ENCODE measurements at places on chromosomes 11 and 22. TPM values are rescaled to one million over a fixed set of nuclear protein-coding genes. Genes with fewer than 3 reads are reported as not detected.

- no peaks in the 10 kb centered on the region for H3K36me3 ChIP-seq
- no peaks in the 10 kb centered on the region for H3K27me3 ChIP-seq
- H3K4me1 ChIP-seq: no peaks in the 10 kb centered on the region
- no peak overlapping the region for H3K4me3 ChIP-seq
- DNase-seq: peak; percentile 1
Observed at GRCh38 chr22:49155770-49156580, 671.7 kb downstream of the BRD1 start.

DNA sequence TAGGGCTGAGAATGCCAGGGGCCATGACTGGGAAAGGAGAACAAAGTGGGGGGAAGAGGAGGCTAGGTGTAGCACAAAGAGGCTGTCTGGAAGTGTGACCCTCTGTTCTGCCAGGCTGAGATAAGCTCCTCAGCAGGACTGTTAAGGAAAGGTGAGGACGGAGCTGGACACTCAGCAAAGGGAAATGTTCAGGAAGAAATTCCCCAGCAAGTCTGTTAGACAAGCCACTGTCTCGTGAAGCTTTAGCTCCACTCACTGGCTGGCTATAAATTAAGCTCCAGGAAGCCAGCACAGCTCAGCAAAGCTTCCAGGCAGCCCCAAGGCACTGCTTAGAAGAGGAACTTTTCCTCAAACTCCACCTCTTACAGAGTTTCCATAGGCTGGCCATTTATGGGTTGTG lies 181.2 kb upstream of the API5 start:
- no peaks in the 10 kb centered on the region for H3K27me3 ChIP-seq
- no peaks in the 10 kb centered on the region for H3K36me3 ChIP-seq
- DNase-seq: no peak
- no peaks in the 10 kb centered on the region for H3K4me1 ChIP-seq
- H3K4me3 ChIP-seq: no peak overlapping the region

Gene TSGA10IP
- total RNA-seq: not detected

Gene THRSP
- total RNA-seq: 4.1 TPM

- H3K4me3 ChIP-seq: no peak overlapping the region
- H3K27ac ChIP-seq: no peak overlapping the region
- no peaks in the 10 kb centered on the region for H3K36me3 ChIP-seq
- no peaks in the 10 kb centered on the region for H3K4me1 ChIP-seq
Observed at GRCh38 chr22:44605486-44605885, 96.5 kb upstream of the PRR5 start.

Gene AIFM3
- total RNA-seq: 1.8 TPM

Gene LTBP3
- 236 TPM for total RNA-seq

DNA sequence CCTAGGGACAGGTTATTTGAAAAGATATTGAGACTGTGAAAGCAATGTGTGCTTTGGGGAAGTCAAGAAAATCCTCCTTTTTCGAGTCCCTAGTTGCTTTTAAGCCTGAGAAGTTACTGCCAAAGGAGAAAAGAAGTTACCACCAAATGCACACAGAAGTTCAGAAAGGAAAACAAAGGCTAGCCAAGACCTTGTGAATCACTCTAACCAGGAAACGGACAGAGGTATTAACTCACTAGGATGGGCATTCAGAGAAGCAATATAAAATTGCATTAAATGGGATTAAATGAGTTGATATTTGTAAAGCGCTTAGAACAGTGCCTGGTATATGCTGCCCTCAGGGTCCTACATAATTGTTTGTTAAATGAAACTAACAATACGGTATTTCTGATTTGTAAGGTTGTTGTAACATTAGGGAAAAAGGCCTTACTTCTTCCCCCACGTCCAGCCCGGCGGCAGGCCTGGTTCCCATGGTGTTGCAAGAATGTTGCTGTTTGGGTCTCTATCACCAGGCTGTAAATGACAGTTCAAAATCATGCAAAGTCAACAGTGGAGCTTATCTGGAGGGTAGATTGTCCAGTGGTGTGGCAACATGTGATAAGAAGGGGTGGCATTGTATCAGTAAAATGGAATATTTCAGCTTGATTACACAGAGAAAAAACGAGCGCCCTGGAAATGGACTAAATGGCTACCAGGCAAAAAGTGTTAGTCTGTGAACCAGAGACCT lies 7.1 kb downstream of the TMA7B start:
- H3K27me3 ChIP-seq: no peaks in the 10 kb centered on the region
- no peaks in the 10 kb centered on the region for H3K4me1 ChIP-seq
- peak overlapping the region; percentile 90 for H3K27ac ChIP-seq
- DNase-seq: no peak
- H3K36me3 ChIP-seq: no peaks in the 10 kb centered on the region
- H3K4me3 ChIP-seq: no peak overlapping the region

DNA sequence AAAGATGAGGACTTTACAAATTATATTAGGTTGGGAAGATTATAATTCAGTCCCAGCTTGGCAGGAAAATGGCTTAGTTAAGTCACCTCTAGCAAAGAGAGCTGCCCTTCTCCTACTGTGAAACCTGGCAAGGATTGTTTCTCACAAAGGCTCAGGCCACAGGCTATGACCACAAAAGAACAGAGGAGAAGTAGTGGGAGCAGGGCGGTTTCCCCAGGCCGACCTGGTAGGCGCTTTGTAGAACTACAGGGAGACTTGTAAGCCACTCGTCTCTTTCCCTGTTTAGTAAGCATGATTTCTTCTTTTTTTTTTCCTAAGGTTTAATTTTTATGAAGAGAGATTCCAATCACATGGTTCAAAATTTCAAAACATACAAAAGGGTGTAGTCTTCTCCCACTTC lies 4.6 kb downstream of the SNAP29 start:
- no peaks in the 10 kb centered on the region for H3K27me3 ChIP-seq
- H3K36me3 ChIP-seq: no peaks in the 10 kb centered on the region
- H3K4me1 ChIP-seq: no peaks in the 10 kb centered on the region
- no peak overlapping the region for H3K27ac ChIP-seq
- H3K4me3 ChIP-seq: no peak overlapping the region
- no peak for DNase-seq

DNA sequence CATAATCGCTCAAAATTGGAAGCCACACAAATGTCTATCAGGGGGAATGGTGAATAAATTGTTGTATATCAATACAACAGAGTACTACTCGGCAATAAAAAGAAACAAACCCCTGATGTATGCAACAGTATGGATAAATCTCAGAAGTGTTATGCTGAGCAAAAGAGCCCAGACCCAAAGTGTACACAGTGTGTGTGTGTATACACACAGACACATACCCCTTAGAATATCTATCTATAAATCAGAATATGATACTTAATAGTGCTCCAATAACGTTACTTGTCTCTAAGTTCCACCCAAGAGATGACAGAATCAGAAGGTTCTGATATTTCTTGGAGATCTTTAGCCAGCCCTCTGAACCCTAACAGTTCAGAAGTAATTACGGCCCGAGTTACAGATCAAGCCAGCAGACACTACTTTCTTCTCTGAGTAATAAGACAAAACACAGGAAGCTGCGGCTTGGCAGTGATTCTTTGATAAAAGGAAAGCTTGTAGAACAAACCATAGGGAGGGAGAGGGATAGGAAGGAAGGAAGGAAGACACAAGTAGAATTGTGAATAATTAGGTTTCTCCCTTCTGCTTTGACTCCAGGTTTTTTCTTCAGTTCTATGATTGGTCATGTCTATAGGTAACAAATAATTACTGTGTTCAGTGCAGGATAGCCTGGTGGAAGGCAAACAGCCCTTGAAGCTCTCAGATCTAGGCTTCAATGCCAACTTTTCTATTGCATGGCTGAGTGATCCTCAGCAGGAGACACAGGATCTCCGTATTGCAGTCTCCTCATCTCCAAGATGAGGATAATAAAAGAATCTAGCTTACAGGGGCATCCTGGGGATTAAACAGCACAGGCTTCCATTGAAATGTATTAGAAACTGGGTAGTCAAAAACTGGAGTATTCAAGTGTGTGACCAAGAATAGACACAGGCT lies 75.6 kb upstream of the TEAD1 start:
- H3K27me3 ChIP-seq: no peaks in the 10 kb centered on the region
- no peak overlapping the region for H3K4me3 ChIP-seq
- H3K4me1 ChIP-seq: no peaks in the 10 kb centered on the region
- no peak overlapping the region for H3K27ac ChIP-seq

DNA sequence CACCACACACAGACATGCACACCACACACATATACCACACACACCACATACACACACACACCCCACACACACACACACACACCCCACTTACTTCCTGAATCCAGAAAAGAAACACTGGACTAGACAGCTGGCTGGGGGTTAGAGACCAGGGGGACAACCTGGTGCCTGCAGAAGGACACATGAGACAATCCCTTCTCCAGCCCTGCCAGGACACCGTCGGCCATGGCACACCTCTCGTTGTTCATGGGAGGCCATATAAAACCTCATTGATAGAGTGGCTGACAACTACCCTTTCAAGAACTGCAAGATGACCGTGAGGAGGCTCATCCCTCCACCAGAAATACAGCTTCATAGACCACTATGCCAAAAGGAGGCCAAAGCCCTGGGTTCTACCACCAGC lies 54.3 kb downstream of the IGSF9B start:
- no peak overlapping the region for H3K4me3 ChIP-seq
- H3K36me3 ChIP-seq: peaks cover 42% of the 10 kb centered on the region
- no peak overlapping the region for H3K27ac ChIP-seq
- no peaks in the 10 kb centered on the region for H3K27me3 ChIP-seq

DNA sequence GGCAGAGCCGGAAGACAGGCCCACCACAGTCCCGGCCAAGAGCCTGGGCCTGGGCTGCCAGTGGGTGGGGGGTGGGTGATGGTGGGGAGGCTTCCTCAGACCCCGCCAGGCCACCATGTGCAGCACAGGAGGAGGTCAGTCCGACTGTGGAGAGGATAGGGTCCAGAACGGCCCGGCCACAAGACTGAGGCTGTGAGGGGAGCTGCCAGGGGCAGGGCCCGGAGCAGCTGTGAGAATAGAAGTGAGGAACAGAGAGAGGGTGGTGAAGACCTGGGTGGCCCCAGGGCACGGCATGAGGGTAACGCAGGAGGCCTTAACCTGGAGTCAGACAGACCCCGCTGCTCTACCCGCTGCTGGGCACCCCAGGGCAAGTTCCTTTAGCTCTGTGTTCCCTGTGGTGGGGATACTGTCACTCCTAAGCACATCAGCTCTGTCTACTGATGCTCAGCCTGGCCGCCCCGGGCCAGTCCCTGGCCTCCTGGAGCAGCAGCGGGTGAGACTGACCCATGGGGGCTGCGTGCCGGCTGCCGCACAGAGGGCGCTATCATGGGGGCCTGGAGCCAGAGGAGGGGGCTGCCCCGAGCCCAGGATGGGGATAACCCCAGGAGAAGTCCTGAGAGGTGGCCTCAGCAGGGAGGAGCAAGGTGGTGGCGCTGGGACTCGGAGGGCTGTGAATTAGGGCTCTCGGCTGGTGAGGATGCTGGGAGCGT lies 1.7 kb downstream of the FERMT3 start:
- DNase-seq: no peak
- H3K4me1 ChIP-seq: peaks cover 5% of the 10 kb centered on the region
- peak overlapping the region; percentile 70 for H3K27ac ChIP-seq
- no peaks in the 10 kb centered on the region for H3K36me3 ChIP-seq
- H3K4me3 ChIP-seq: no peak overlapping the region

Gene IGLL1
- total RNA-seq: not detected

Gene CALCB
- not detected for total RNA-seq

Gene UBQLN3
- 2.7 TPM for total RNA-seq

DNA sequence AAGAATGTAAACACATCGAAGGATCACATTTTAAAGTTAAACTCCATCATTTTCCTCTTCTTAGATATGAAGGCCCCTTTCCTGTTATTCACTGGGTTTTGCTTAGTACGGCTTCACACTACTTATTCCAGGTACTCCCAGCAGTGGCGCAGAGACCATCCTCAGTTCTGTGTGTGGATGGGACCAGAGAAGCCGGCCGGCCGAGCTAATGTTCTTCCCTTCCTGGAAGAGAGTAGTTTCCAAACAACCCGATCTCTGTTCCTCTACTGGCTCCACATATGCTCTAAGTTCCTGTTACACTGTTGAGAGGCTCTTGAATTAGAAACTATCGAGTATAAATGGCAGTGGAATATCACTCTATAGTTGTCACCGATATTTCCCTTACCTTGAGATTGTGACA lies 684 bp upstream of the NFRKB start:
- H3K4me1 ChIP-seq: peaks cover 7% of the 10 kb centered on the region
- no peaks in the 10 kb centered on the region for H3K27me3 ChIP-seq
- peak overlapping the region; percentile 90 for H3K4me3 ChIP-seq
- peaks cover 41% of the 10 kb centered on the region for H3K36me3 ChIP-seq

- no peak overlapping the region for H3K4me3 ChIP-seq
- no peaks in the 10 kb centered on the region for H3K27me3 ChIP-seq
- H3K27ac ChIP-seq: no peak overlapping the region
Observed at GRCh38 chr11:101848262-101848661, 66.5 kb upstream of the CEP126 start.
